T-cell (primary cell): ENCODE measurements at places on chromosomes 12 and 14.
A peak's percentile ranks its signal among the peaks of the same experiment; 100 is the strongest.

DNA sequence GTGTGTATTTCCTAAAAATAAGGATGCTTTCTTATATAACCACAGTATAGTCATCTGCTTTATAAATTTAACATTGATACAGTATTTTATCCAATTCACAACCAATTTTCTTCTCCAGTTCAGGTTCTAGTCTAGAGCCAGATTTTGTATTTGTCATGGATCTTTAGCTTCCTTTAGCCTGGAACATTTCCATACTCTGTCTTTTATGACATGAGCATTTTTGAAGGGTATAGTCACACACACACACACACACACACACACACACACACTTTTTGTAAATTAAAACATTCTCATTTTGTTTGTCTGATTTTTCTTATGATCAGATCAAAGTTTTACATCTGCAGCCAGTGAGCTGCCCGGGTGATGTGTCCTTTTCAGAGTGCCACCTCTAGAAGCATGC, 25.4 kb downstream of the CGRRF1 start:
- DNase-seq: no peak

DNA sequence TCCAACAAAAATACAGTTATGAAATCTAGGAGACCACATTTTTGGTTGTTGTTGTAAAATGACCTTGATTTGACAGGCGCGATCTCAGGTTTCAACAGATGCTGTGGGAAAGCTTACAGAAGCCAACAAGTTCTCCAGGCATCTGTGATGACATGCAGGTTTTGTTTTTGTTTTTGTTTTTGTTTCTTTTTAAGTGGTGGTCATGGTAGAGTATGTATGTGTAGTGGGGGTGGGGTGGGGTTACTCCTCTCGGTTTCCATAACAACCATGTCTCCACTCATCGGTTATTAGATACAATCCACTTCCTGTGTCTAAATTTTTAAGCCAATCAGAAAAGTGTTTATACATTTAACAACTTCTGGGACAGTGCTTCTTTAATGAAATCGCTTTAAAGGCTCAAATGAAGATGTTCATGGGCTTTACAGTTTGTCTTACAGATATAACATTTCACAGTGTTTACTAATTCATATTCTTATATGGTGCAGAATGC, 199.9 kb upstream of the FOXN3 start:
- peak; percentile 74 for DNase-seq

DNA sequence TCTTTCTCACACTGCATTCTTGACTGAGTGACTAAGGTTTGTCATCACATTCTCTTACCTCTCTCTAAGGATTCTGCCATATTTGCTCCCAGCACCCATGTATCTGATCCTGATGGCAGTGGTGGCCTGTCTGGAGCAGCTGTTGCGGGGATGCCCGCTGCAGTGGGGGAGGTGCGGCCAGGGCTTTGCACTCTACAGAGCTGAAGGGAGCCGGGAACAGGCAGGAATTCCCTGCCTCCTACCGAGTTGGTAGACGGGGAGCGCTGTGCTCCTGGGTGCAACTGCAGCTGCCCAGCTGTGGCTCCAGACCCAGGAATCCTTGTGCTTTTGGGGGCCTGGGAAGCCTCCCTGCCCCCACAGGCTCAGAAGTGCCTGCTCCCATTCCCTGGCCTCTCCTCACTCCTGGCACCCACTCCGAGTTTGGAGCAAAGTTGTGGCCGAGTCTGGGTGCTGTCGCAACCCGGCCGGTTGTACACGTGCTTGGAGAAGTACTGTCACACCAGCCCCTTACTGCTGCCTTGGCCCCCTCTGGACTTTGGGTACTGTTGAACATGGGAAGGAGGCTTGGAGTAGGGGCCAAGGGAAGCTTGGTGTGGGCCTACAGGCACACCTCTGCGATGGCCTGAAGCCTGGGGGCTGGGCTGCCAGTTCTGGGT, 106.9 kb upstream of the OR4E1 start:
- no peak for DNase-seq

DNA sequence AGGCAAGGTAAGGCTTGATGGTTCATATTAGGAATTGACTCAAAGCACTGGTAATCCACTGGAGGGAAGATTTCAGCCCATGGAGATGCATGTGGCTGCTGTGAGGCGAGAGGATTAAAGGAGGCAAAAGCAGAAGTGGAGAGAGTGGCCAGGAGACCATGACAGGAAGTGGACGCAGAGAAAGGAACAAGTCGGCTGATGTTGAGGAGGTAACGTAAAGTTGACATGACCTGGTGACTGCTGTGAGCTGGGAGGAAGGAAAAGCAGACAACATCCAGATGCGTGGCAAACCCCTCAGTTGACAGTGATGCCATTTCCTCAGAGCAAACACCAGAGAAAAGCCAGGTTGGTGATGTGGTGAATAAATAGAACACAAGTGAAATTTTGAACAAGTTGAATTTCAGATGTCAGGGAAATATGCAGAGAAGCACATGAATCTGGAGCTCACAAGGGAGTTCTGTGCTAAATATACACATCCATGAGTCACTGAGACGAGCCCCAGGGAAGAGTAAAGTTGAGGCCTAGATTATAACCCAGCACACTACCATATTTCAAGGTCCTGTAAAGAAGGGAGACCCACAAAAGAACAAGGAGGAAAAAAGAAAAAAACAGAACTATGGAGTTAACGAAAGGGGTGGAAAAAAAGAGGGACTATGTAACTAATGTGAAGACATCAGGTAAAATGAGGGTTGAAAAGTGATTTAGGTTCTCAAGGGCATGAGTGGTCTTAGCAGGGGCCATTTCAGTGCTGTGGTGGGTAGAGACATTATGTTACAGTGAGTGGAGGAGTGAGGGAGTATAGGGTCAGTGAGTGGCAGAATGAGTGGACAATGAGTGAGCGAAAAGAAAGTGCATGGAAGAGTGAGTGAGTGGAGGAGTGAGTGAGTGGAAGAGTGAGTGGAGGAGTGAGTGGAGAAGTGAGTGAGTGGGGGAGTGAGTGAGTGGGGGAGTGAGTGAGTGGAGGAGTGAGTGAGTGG, 61.6 kb upstream of the GZMB start:
- no peak for DNase-seq

- no peak for DNase-seq
Measured at GRCh38 chr12:83473408-83474095, 786.8 kb downstream of the TMTC2 start.

- DNase-seq: no peak
Measured at GRCh38 chr14:99564256-99564925, 39.6 kb downstream of the CCDC85C start.

DNA sequence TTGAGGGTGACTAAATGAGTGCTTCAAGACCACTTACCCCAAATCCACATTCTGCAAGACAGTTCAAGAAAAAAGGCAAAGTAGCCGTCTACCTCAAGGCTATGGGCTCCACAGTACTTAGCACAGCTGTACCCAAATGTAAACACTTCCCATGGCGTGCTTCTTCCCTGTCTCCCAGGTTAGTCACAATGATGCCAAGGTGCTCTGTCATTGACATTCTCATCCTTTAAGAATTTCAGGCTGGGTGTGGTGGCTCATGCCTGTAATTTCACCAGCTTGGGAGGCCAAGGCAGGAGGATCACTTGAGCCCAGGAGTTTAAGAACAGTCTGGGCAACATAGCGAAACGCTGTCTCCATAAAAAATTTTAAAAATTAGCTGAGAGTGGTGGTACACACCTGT, 51.2 kb upstream of the CERS5 start:
- no peak for DNase-seq
